ENCODE measurements at places on chromosomes 1 and 21. TPM values are rescaled to one million over a fixed set of nuclear protein-coding genes. Genes with fewer than 3 reads are reported as not detected.

The TNFSF4 gene
- polyA plus RNA-seq, result 2.7 TPM

The PROK1 gene
- polyA plus RNA-seq, result not detected

The MROH9 gene
- 0.84 TPM for polyA plus RNA-seq

The PADI2 gene
- polyA plus RNA-seq, result 10.4 TPM

The CYP4X1 gene
- polyA plus RNA-seq, result 6.1 TPM

The CCDC17 gene
- 1.4 TPM for polyA plus RNA-seq

The GPR161 gene
- polyA plus RNA-seq, result 30.7 TPM

The FAM131C gene
- 0.08 TPM for polyA plus RNA-seq

The ANGPTL1 gene
- 10.5 TPM for polyA plus RNA-seq

The HCRTR1 gene
- 0.24 TPM for polyA plus RNA-seq

The KANK4 gene
- polyA plus RNA-seq, result 11.4 TPM

The C1QC gene
- polyA plus RNA-seq, result 25.3 TPM

- no peaks in the 10 kb centered on the region for H3K27me3 ChIP-seq
- H3K4me3 ChIP-seq, result no peak overlapping the region
- no peak overlapping the region for H3K27ac ChIP-seq
- DNase-seq, result no peak
- H3K4me1 ChIP-seq, result no peaks in the 10 kb centered on the region
Observed at GRCh38 chr1:67004176-67004575, 49.8 kb downstream of the SLC35D1 start.

GRCh38 chr1:156112276-156113137 lies 2.0 kb upstream of the LMNA start:
- no peak for DNase-seq
- no peak overlapping the region for H3K27ac ChIP-seq
- no peaks in the 10 kb centered on the region for H3K36me3 ChIP-seq
- no peaks in the 10 kb centered on the region for H3K27me3 ChIP-seq
- H3K4me1 ChIP-seq, result peaks cover 44% of the 10 kb centered on the region
- no peak overlapping the region for H3K4me3 ChIP-seq

DNA sequence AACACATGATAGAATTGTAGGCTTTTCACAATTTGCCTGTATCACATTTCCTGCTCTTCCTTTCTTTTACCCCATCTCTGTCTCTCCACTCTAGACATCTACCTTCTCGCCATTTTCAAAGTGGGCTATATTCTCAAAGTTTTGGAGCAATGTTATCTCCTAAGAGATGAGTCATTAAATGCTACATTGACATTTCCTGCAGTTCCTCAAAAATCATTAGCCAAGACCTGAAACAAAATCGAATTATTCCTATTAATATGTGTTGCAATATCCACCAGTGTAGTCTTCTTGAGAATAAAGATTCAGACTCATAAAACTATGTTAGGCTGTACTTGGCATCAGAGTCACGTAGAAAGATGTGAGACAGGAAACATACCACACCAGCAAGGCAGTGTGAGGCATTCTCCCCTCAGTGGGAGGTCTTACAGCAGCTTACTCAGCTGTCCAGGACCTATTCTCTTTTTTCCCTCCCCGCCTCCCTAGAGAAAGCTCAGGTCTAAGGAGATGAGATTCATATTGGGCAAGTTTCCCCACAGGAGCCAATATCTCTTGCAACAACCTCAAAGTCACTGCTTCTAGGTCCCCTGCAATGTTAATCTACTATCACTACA lies 38.8 kb downstream of the FRRS1 start:
- no peak overlapping the region for H3K4me3 ChIP-seq
- H3K36me3 ChIP-seq, result no peaks in the 10 kb centered on the region
- peak overlapping the region; percentile 9 for H3K27ac ChIP-seq
- no peak for DNase-seq

DNA sequence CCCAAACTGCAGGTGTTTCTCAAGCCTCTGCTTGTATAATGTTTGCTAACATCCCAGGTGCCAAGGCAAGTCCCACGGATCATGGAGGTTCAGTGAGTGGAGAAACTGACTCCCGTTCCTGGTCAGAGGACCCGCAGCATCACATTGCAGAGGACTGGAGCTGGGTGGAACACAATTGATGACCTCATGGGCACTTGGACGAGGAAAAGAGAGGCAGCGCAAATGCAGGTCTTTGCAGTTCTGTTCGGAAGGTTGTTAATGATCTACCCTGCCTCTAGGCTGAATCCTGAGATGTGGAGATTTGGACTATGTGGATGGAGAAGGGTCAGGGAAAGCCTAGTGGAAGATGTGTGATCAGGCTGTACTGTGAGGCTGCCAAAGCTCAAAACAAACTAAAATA lies 192.9 kb downstream of the DUSP10 start:
- H3K27me3 ChIP-seq, result no peaks in the 10 kb centered on the region
- no peak overlapping the region for H3K4me3 ChIP-seq
- H3K27ac ChIP-seq, result no peak overlapping the region
- DNase-seq, result no peak

DNA sequence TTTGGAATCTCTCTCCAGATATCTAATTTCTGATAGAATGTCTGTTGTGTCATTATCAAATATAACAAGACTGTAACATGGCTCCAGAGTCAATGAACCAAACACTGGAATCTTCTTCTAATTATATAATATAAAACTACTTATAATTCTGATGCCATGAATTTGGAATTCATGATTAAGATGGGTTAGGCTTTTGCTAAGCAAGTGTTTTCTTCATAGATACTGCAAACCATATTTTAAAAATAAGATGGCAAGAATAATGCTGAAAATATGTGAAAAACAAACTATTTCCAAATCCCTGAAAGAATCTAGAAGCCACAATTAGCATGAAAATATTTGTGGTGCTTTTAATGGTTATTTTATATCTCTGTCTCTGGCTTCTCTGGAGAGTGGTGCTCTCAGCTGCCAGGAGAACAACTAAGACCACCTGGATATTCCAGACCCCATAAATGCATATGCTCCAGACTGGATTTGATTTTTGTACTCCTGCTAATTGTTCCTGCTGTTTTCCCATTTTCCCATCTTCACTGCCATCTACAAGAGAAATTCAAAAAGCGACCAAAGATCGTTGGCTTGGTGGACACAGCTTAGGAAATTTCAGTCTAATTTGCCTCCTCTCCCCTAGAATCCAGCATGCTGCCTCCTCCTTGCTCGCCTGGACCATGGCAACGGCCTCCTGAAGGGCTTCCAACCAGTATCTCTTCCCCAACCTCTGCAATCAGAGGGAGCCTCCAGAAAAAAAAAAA lies 418.9 kb downstream of the SETD4 start:
- H3K4me3 ChIP-seq, result no peak overlapping the region
- H3K27ac ChIP-seq, result no peak overlapping the region

DNA sequence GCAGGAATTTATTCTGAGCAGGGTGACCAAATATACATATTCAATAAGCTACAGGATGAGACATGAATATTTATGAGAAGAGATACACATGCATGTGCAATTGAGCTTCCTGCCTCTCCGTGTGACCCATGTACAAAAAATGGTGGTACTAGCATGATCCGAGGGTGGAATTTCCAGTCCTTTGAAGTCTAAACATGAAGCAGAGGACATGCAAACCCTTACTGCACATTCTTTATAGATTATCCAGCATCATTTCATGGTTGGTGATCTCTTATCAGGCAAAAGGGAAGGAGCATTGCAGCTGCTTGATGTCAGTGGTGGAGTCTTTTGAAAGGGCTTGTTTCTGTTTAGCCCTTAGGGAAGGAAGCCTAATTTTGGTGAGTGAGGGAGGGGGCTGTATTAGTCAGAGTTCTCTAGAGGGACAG lies 448.6 kb downstream of the SETD4 start:
- no peak overlapping the region for H3K27ac ChIP-seq
- no peak overlapping the region for H3K4me3 ChIP-seq
- H3K27me3 ChIP-seq, result peaks cover 3% of the 10 kb centered on the region
- no peak for DNase-seq

DNA sequence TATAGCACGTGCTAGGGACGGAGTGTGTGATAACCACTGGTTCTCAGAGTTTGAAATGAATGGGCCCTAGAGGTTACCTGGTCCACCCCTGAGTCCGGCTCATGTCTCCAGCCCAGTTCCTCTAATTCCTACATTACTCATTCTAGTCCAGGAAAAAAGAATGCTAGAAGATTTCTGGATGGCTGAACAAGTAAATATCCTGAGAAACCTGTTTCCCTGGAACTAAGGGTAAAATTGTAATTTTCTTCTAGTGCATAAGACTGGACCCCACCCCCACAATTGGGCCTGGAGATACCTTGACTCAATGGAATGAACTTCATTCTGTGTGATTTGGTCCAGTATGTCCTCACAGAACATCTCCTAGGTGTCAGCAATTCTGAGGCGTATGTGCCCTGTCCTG lies 208.4 kb downstream of the TRABD2B start:
- no peaks in the 10 kb centered on the region for H3K27me3 ChIP-seq
- H3K4me1 ChIP-seq, result peaks cover 3% of the 10 kb centered on the region
- H3K36me3 ChIP-seq, result no peaks in the 10 kb centered on the region
- no peak overlapping the region for H3K27ac ChIP-seq

GRCh38 chr1:218462587-218462986 lies 117.5 kb downstream of the TGFB2 start:
- H3K36me3 ChIP-seq, result no peaks in the 10 kb centered on the region
- peak overlapping the region; percentile 74 for H3K27ac ChIP-seq
- H3K4me1 ChIP-seq, result peaks cover 24% of the 10 kb centered on the region
- no peak for DNase-seq

GRCh38 chr1:198491596-198491995 lies 48.9 kb downstream of the ATP6V1G3 start:
- no peak for DNase-seq
- H3K27me3 ChIP-seq, result no peaks in the 10 kb centered on the region
- H3K4me1 ChIP-seq, result peaks cover 4% of the 10 kb centered on the region
- H3K4me3 ChIP-seq, result no peak overlapping the region

GRCh38 chr1:225928186-225929175 lies 4.4 kb upstream of the PYCR2 start:
- no peak overlapping the region for H3K4me3 ChIP-seq
- H3K27ac ChIP-seq, result no peak overlapping the region
- H3K4me1 ChIP-seq, result peaks cover 10% of the 10 kb centered on the region
- no peaks in the 10 kb centered on the region for H3K36me3 ChIP-seq

DNA sequence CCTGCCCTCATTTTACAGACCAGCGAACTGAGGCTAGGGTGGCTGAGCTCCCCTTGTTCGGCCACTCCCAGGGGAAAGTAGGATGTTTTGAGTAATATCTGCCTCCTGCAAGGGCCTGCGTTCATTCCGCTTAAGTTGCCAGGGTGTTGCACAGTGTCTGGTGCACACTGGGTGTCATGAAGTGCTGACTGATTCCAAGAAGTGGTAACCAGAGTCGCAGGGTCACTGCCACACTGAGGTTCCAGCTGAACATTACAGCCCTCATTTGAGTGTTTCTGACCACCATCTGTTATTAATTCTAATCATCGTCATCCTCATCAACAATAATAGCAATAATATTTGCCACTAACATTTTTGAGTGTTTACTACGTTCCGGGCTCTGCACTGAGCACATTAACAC lies 250.6 kb downstream of the KAZN start:
- DNase-seq, result no peak
- H3K4me3 ChIP-seq, result no peak overlapping the region
- no peaks in the 10 kb centered on the region for H3K27me3 ChIP-seq
- H3K36me3 ChIP-seq, result no peaks in the 10 kb centered on the region
- no peak overlapping the region for H3K27ac ChIP-seq

GRCh38 chr1:75937034-75937433 lies 4.8 kb upstream of the ASB17 start:
- no peak overlapping the region for H3K27ac ChIP-seq
- no peaks in the 10 kb centered on the region for H3K4me1 ChIP-seq
- no peak overlapping the region for H3K4me3 ChIP-seq
- H3K27me3 ChIP-seq, result no peaks in the 10 kb centered on the region
- no peak for DNase-seq

GRCh38 chr1:160575112-160575664 lies 4.1 kb downstream of the CD84 start:
- peaks cover 60% of the 10 kb centered on the region for H3K4me1 ChIP-seq
- no peaks in the 10 kb centered on the region for H3K27me3 ChIP-seq
- H3K27ac ChIP-seq, result peak overlapping the region; percentile 72
- DNase-seq, result no peak

GRCh38 chr1:67439277-67440029 lies 9.3 kb upstream of the SERBP1 start:
- no peaks in the 10 kb centered on the region for H3K36me3 ChIP-seq
- no peak overlapping the region for H3K27ac ChIP-seq
- H3K4me3 ChIP-seq, result no peak overlapping the region
- H3K4me1 ChIP-seq, result peaks cover 10% of the 10 kb centered on the region

DNA sequence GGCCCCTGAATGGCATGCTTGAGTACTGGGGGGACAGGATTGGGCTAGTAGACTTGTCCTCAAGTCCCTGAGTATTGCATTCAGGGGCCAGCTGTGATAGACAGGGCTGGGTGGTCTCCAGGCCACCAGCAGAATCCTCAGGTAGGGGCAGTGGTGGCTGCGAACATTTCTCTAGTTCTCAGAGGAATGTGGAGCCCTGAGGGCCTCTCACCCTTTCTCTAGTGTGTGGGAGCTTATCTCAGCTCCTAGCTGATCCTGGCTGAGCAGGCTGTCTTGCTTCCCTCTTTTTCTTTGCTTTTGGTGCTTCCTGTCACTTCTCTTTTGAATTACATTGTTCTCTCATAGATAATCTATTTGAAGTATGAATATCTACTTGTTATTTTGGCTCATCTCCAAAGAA lies 30.0 kb upstream of the PM20D1 start:
- peaks cover 22% of the 10 kb centered on the region for H3K27me3 ChIP-seq
- H3K36me3 ChIP-seq, result no peaks in the 10 kb centered on the region
- no peaks in the 10 kb centered on the region for H3K4me1 ChIP-seq
- DNase-seq, result no peak
- no peak overlapping the region for H3K4me3 ChIP-seq

DNA sequence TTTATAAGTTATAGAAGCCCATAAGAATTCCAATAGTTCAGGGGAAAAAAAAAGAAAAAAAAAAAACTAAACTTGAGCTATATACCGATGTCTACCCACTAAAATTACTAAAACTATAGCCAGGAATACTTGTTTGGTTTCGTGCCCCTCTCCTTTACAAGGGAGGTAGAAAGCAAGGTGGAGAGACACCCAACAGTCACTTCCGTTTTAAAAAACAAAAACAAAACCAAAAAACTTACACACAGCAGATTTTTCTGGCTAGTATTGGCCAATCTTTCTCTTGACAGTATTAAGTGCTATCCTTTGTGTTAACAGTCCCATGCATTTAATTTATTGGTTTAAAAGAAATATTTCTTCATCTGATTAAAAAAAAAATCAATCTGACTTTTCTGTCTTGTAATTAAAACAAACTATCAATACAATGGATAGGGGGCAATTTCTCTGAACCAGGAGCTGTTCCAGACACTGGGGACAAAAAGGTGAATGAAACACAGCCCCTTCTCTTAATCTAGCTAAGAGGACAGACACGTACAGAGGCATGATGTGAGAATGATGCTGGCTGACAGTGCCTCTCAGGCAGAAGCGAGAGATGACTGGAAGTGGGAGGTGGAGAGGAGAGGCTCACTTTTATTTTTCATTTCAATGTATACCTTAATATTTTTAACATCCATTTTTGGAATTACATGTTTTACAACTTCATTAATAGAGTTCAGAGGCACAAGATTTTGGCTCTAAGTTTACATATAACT lies 214.8 kb downstream of the RERE start:
- no peak overlapping the region for H3K27ac ChIP-seq
- H3K27me3 ChIP-seq, result no peaks in the 10 kb centered on the region
- H3K4me3 ChIP-seq, result no peak overlapping the region
- no peaks in the 10 kb centered on the region for H3K36me3 ChIP-seq
